OCI-M1 (cell line): ENCODE measurements at places on chromosomes 6 and 20.
A peak's percentile ranks its signal among the peaks of the same experiment; 100 is the strongest.

GRCh38 chr20:38894091-38894847 is 31.9 kb upstream of the FAM83D start:
- DNase-seq = no peak

DNA sequence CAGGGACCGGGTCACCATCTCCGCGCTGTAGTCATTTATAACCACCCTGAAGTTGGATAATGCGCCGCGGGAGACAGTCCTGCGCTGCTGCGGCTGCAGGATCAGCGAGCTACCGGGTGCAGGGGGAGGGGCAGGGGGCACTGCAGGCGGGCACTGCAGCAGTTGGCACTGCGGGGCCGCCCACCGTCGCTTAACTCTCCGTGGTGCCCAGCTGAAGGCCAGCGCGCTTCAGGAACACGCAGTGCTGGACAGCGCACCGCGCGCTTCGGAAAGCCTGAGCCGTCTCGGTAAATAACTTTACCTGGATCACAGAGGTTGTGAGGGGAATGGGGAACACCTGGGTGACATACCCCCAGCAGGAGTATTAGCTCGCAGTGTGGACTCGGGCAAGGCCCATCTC is 12.4 kb upstream of the LRFN2 start:
- no peak for DNase-seq

- no peak for DNase-seq
Observed at GRCh38 chr6:80356000-80356399, 249.5 kb downstream of the BCKDHB start.

DNA sequence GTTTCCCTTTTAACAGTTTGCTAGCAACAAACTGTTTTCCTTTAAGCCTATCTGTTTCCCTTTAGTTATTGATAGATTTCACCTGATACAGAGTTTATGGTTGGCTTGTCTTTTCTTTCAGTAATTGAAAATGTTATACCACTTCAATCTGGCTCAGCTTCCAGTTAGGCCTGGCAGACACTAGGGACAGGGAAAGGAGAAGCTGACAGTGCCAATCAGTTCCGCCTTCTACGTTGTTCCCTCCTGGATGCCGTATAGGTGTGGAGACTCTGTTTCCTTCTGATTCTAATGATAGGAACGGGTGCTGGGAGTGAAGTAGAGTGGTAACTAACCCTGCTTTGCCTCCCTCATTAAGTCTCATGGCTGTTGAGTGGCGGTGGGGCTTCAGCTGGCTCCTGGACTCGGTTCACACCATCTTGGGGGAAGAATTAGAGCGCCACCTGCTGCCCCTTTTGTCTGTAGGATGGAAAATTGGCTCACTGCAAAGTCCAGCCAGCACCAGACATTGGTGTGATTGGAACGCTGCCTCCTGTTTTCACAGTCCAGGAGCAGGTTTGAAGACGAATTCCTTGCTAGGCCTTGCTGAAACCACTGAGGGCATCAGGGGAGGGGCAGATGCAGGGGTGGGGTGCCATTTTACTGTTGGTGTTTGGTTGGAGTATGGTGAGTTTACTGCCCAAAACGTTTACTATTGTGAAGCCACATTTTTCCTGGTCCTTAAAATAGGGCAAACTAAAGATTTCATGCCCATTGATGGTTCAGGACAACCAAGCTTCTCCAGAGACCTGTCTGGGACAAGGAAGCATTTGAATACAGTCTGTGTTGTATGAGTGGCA is 1729.5 kb downstream of the GRIK2 start:
- peak; percentile 88 for DNase-seq

- no peak for DNase-seq
Observed at GRCh38 chr6:136823128-136823660, 802 bp downstream of the PEX7 start.

- DNase-seq = no peak
Observed at GRCh38 chr6:33716379-33716778, 4.9 kb upstream of the UQCC2 start.

GRCh38 chr20:15699431-15700146 is 873.7 kb downstream of the KIF16B start:
- no peak for DNase-seq

- DNase-seq = no peak
Observed at GRCh38 chr6:37675606-37676005, 22.1 kb downstream of the MDGA1 start.

DNA sequence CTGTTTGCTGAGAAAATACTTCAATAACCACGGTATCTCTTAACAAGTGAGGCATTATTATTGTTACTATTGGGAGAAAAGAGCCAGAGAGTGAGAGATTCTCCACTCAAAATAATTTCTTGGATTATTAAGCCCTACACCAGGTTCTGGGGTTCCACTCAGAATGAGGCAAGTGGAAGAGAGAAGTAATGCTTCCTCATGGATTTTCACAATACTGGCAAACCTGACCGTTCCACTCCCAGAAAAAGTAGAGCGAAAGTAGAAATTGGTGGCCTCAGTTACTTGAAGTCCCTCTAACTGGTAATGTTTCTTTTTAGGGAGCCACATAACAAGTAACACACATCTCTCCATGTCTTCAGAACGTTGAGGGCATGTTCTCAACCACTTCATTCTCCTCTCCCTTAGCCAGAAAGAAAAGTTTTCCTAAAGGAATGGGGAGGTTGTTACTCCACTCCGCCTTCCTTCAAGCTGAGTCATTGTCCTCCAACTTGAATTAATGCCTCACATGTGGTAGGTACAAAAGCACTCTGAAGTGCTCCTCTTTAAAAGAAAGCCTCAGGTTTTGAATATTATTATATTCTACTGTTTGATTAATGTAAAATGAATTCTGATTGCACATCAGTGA is 1.9 kb downstream of the BAG2 start:
- peak; percentile 78 for DNase-seq

DNA sequence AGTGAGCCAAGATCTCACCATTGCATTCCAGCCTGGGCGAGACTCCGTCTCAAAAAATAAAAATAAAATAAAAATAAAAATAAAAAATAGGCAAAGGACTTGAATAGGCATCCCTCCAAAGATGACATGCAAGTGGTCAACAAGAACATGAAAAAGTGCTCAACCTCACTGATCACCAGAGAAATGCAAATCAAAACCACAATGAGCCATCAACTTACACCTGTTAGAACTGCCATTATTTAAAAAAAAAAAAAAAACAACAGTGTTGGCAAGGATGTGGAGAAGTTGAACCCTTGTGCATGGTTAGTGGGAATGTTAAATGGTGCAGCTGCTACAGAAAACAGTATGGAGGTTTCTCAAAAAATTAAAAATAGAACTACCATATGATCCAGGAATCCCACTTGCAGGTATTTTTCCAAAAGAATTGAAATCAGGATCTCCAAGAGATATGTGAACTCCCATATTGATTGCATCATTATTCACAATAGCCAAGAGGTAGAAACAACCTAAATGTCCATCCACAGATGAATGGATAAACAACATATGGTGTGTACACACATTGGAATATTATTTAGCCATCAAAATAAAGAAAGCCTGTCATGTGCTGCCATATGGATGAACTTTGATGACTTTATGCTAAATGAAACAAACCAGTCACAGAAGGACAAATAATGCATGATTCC is 2.8 kb downstream of the C20orf203 start:
- no peak for DNase-seq

DNA sequence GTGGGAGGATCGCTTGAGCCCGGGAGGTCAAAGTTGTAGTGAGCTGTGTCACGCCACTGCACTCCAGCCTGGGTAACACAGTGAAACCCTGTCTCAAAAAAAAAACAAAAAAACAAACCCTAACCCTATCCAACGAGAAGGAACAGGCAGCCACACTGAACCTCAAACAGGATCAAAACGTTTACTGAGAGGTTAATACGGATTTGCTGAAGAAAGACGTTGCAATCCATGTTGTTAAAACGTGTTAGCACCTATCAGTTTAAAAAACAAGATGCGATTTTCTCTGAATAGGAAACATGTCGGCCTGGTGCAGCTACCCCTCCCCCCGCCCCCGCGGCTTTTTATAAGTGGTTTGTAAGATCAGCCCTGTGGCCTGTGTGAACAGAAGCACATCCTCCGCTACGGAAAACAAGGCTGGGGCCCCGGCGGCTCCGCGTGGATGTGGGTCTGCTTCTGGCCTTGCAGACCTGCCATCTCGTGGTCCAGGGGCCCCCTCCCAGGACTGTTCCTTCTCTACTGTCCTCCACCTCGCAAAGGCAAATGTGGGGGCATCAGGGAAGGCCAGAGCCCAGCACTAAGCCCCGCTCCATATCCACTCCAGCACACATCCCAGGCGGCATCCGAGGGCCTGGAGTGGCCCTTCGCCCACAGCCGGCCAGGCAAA is 11.4 kb downstream of the SLC2A4RG start:
- DNase-seq = no peak

DNA sequence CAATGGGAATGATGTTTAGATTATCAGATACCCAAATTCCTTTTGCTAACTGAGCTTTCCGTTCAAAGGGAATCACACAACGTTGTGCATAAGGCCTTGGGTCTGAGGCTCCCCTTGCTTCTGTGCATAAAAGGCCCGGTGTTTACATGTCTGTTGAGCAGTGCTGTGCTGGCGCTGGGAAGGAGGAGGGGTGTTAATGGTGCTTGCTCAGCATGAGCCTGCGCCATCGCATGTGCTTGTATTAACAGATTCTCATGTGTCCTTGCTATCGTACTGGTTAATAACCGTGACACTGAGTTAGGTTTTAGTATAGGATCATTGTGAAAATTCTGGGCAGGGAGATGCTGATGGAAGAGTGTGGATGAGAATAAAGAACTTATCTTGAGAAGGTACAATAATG is 62.3 kb upstream of the TRAF3IP2 start:
- no peak for DNase-seq

DNA sequence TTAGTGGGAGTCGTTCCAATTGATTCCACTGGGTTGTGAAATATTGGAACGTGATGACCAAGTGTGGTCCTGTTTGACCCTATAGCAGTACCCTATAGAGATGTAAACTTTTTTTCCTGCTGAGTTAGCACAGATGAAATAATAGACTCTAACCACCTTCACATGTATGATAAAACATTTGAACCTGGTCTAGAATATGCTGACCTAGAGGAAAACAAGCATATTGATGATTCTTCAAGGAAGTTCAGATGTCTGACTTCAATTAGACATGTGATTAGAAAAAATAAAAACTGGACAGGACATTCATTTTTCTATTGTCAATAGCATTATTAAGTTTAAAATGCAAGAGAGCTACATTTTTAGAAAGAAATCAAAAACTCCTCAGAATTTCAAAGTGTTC is 402.1 kb downstream of the ARHGAP18 start:
- DNase-seq = no peak
